ENCODE measurements at places on chromosomes 2 and 18.

GRCh38 chr18:44180683-44181082, 500.0 kb upstream of the SETBP1 start:
- no peak for DNase-seq

- DNase-seq, result no peak
Measured at GRCh38 chr2:27201675-27202074, 10.2 kb upstream of the ATRAID start.

- no peak for DNase-seq
Measured at GRCh38 chr2:181847198-181847556, 44.4 kb upstream of the ITPRID2 start.

- DNase-seq, result no peak
Measured at GRCh38 chr18:68314403-68314802, 400.5 kb downstream of the TMX3 start.

DNA sequence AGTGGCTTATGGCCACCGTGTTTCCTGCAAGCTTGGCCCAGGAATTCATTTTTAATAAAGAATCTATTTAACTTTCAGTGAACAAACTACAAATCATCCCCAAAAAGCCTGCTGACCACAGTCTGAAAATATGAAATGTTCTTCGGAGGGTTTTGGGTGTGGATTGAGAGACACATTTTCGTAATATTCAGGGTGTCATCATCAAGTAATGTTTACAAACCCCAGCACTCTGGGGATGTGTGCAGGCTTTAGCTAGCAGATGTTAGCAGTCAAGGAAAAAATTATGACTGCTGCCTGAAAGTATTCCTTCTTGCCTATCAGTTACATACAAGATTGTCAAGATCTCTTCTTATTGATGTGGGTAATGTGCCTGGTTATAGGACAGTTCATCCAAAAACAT, 143.9 kb upstream of the FN1 start:
- no peak for DNase-seq

GRCh38 chr2:6627316-6627715, 238.4 kb downstream of the CMPK2 start:
- DNase-seq, result no peak

DNA sequence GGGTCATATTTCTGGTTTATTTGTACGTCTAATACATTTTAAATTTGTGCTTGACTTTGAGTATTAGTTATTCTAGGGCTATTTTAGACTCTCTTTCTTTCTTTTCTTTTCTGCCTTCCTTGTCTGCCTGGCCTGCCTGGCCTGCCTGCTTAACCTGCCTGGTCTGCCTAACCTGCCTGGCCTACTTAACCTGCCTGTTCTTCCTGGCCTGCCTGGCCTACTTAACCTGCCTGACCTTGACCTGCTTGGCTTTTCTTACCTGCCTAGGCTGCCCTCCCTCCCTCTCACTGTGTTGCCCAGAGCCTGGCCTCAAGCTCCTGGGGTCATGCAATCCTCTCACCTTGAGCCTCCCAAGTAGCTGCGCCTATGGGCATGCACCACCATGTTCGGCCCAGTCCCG, 83.7 kb downstream of the PMAIP1 start:
- no peak for DNase-seq

DNA sequence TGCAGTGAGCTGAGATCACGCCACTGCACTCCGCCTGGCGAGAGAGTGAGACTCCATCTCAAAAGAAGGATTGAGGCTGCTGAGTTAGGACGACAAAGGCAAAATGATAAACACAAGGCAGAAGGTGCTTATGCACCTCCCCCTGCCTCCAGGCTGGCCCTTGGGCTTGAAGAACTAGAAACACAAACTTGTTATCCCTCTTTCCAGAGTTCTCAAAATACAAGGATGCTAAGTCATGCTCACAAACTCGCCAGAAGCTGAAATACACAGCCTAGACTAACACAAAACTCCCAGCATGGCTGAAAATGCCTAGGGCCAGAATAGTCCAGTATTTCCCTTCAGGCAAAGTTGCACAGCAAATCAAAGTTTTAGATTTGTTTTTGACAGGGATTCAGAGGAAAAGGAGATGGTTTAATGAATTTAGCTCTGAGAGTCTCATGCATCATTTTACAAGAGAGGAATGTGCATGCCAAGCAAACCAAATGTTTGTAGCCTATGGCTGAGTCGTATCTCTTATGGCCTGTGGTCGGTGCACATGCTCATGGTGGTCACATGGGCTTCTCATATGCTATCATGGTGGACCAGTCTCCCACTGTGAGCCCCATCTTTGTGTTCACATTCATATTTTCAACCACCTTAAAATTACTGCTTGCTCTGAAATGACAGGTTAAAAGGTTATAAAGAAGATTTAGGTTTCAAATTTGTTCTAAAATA, 16.2 kb upstream of the MREG start:
- no peak for DNase-seq

DNA sequence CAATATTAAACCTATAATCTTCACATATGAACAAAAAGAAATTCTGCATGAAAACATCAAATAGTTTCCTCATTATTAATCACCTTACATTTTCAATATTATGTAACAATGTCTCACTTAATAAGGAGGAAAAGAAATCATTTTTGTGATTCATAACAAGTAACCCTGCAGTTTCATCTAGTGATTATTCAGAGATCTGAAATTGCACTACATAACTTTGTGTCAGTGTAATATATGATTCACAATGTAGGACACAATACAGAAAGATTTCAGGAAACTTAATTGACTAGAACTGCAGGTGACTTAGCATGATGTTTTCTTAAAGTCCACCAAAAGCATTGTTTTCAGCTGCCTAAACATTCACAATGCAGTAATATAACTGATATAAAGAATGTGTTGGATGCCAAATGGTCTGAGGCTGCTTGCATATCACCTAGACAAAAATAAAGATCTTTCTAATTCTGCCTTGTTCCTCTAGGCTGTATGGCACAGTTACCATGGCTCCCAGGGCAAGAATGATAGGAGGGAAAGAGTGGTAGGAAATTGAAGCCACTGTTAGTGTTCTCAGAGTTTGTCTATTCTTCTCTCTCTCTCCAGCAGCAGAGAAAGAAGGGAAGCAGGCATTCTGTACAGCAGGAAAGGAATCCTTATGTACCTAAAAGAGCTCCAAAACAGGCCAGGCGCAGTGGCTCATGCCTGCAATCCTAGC, 366.6 kb downstream of the FSIP2 start:
- no peak for DNase-seq

- DNase-seq, result no peak
Measured at GRCh38 chr2:55733335-55733734, 39.7 kb upstream of the PNPT1 start.

DNA sequence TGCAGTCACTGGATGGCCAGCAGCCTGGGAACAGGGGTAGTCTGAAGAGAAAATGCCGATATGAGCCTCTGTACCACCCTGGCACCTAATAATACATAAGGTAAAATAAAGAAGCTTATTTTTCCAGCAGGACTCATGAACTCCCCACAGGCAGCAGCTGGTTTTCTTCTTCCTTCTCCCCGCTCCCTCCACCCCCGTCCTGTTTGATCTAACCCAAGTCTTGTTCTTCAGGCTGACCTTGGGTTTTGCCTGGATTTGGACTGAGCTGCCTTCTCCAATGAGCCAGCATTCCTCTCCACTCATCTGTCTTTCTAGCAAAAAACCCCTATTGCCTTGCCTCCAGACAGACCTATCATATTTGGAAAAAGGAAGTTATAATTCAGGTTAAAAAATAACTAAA, 111.8 kb downstream of the CELF4 start:
- DNase-seq, result no peak

GRCh38 chr2:152407204-152407721, 72.3 kb downstream of the FMNL2 start:
- no peak for DNase-seq

- DNase-seq, result no peak
Measured at GRCh38 chr2:122378521-122378920, 623.1 kb downstream of the TSN start.

DNA sequence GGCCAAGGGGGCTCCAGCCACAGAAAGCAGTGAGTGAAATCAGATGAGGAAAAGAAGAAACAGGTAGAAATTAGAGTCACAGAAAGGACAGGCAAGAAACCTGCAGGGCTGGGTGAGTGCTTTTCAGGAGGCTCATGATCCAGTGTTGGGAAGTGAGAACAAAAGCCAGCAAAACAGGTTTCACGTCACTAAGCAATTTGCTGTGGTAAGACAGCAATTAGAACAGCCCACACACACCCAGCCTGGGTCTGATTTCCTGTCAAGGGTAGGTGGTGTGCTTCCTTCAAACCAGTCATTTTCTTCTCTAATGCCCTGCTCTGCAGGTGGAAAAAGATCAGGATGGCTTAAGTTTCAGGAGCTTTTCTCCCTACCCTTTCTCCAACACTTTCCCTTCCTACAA, 52.9 kb upstream of the XDH start:
- DNase-seq, result no peak

- DNase-seq, result no peak
Measured at GRCh38 chr2:2102866-2103653, 228.0 kb downstream of the MYT1L start.

DNA sequence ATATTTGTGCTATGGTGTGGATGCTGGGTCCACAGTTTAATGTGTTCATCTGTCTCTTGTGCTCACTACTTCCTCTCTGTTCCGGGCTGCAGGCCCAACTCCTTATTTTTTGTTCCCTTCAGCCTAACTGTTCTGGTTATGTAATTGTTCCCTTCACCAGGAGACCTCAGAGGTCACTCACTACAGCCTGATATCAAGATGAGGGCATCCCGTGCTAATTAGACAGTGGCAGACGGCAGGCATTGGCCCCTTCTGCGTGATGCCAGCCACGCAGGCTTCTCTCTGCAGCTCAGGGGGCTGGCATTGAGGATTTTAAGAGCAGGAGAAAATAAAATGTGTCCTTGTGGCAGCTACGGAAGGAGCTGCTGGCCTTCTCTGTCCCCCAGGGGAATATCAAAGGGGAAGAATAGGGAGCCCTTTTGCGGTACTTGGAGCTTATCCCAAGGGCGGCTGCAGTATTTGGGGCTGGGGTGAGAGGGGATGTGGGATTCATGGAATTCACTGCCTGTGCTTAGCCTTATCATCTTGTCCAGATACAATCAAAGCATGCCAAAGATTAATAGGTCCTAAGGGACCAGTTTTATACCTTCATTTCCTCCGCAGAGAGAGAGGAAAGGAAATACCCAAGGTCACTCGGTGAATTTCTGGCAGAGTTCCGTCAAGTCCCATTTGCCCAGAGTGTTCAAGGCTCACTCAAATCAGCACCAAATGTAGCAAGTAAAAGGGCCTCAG, 53.3 kb upstream of the TRIB2 start:
- DNase-seq, result no peak

DNA sequence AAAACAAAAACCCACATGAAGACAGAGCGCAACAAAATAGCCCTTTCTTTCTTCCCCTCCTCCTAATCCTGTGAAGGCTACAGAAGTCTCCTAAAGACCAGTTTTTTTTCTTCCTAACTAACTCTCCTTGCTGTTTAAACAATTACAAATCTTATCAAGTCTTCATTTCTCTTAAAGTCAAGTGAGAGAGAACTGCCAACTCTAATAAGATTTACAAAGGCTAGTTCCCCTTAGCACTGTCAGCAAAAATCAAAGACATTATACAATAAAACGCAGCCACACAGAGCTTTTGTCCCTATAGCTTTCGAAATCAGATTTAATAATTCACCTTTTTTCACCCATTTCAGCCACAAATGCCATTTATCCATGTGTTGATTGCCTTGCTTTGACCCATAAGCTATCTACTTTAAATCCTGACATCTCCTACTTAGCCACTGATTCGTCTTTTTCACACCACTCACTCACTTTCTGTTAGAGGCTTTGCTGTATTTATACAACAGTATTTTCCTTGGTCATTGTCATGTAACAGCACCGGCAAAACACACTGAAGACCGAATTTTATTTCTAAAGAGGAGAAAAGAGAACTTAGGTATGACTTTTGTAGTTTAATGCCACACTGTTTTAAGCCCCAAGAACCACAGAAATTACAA, 5.9 kb downstream of the NRXN1 start:
- DNase-seq, result no peak

- no peak for DNase-seq
Measured at GRCh38 chr2:6535572-6535971, 330.1 kb downstream of the CMPK2 start.

GRCh38 chr2:68344031-68344430, 21.1 kb upstream of the PLEK start:
- no peak for DNase-seq

DNA sequence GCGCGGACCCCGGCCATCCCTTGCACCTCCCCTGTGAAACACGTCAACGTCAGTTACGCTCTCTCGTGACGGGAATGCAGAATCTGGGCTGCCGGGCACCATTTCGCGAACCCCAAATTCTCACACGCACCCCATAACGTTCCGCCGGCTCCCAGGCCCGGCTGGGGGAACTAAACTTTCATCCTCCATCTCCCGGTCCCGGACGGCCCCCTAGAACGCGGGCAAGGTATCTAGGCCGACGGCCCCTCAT, 544 bp downstream of the DNAJC27 start:
- no peak for DNase-seq

DNA sequence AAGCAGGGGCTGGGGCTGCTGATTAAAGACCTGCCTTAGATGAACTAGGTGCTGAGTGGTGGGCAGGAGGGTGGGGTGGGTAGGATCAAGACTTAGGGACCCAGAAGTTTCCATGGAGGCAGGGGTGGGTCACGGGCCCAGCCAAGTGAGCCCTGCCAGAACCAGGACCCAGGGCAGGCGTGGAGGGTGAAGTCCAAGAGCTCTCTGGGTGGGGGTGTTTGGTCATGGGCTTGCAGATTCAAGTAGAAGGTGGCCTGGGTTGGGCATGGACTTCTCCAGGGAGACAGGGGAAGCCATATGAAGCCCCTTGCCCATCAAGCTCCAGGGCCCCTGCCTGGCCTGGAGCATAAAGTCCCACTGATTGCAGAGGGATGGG, 168.8 kb downstream of the SMAD7 start:
- DNase-seq, result no peak

DNA sequence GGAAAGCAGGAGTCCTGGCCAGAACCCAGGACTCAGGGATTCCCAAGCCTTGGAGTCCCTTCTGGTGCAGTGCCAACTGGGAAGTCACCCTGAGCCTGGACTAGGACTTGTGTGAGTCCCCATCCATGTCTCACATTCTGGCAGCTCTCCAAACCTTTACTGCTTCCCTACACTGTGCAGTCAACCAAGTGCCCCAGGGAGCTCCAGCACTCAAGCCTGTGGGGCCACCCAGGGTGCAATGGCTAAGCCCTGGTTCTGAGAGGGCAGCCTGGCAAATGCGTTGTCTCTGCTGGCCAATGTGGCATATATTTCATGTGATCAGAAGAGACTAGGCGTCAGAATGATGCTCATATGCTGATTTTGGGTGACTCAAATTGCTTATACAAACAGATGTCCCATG, 223.4 kb downstream of the SP3 start:
- no peak for DNase-seq

DNA sequence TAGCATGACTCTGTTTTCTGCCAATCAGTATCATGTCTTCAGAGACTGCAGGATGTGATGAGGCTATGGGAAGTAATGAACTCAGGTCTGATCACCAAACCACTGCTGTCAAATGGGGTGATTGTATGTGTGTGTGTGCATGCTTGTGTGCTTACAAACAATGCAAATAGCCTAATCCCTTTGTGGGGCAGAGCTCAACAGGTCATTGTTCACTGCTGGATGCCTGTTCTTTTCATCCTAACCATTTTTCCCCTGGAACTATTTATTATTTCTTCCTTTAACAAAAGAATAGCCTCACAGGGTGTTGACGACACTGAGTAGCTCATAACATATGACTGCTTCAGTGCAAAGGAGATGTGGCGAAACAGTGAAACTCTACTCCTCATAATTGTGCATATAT, 55.9 kb downstream of the NXPH2 start:
- no peak for DNase-seq

Data from stimulated activated CD4-positive, alpha-beta T cell treated with anti-CD3 and anti-CD28 coated beads, Interleukin-1b, Interleukin-23, amount 100 ng/mL, for 24 hours (primary cell).